ENCODE measurements at places on chromosomes 13 and 19.
A peak's percentile ranks its signal among the peaks of the same experiment; 100 is the strongest.

DNA sequence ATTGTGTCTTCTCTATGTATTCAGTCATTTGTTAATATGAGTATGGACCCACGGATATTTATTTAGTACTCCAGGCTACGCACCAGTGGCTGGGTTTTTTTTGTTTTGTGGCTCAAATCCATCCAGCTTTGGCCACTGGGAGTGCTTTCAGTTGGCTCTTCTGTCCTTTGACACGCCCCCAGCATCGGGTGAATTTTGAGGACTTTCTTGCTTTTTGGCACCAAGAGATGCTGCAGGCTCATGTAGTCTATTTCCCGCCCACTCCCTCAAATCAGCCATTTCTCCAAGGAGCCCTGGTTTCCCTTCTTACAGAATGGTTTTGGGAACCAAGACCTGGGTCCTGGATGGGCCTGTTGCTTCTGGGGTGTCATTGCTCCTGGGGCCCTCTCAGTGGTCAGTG lies 55.8 kb downstream of the SMARCA4 start:
- no peak for DNase-seq

DNA sequence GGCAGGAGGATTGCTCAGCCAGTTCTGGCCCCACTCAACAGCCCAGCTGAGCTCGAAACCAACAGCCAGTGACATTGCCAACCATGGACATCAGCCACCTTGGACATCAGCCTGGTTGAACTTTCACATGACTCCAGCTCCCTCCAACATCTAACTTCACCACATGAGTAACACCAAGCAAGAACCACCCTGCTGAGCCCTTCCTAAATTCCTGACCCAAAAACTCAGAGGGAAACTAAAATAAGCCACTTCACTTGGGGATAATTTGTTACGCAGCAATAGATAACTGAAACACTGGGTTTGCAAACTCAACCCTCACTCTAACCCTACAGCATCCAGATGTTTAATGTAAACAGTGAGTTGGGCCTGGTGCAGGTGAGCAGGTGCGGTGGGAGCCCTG lies 10.7 kb upstream of the LRFN3 start:
- no peak for DNase-seq

- no peak for DNase-seq
Measured at GRCh38 chr19:35049456-35049855, 7.9 kb downstream of the HPN start.

GRCh38 chr19:9566729-9567128 lies 17.6 kb downstream of the ZNF121 start:
- no peak for DNase-seq

GRCh38 chr13:38180126-38180525 lies 169.5 kb upstream of the UFM1 start:
- peak; percentile 1 for DNase-seq

DNA sequence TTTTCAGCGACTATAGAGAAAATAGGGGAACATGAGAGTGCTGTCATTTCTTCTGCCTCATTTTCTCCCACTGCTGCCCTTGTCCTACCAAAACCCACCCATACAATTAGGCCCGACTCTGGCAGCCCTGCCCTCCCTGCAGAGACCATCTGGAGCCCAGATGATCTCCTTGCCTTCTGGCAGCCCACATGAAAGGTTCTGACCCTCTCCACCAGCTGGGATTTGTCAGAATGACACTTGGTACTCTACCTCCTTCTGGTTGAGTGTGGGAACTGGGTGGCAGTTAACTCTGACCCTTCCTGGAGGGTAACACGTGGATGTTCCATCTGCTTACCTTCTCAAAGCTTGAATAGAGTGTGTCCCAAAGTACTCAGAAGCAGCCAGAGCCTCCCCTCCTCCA lies 21.0 kb upstream of the SIAH3 start:
- DNase-seq: no peak

GRCh38 chr13:28355822-28356371 lies 139.0 kb downstream of the FLT1 start:
- peak; percentile 96 for DNase-seq

GRCh38 chr13:77980592-77980991 lies 62.0 kb upstream of the EDNRB start:
- DNase-seq: peak; percentile 69

DNA sequence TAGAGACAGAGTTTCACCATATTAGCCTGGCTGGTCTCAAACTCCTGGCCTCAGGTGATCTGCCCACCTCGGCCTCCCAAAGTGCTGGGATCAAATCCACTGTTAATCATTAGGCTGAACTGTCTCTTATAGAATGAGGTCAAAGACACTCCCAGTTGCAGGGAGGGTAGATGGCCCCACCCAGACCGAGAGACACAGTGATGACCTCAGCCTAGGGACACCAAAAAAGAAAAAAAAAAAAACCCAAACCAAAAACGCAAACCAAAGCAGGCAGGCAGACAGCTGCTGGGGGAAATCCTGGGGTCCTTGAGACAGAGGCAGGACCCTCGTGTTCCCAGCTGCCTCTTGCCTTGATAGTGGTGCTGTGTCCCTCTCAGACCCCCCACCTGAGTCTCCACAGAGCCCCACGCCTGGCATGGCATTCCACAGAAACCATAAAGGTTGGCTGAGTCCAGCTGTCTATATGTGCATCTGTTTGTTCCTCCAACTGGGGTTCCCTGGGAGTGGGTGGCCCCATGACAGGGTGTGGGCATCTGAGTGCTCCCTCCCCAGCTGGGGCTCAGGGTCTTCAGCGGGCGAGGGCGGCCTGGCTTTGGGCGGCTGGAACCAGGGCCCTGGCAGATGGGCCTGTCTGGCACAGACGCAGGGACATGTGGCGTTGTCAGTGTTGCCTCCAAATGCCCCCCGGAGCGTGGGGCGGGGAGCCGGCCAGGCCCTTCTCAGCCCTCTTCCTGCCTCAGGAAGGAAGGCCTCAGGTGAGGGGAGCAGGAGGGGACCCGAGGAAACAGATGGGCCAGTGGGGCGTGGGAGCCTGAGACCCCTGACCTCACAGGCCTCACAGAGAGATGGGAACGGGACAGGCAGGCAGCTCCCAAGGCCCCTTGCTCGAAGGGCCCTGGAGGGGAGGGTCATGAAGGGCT lies 5.2 kb downstream of the DAND5 start:
- DNase-seq: no peak

DNA sequence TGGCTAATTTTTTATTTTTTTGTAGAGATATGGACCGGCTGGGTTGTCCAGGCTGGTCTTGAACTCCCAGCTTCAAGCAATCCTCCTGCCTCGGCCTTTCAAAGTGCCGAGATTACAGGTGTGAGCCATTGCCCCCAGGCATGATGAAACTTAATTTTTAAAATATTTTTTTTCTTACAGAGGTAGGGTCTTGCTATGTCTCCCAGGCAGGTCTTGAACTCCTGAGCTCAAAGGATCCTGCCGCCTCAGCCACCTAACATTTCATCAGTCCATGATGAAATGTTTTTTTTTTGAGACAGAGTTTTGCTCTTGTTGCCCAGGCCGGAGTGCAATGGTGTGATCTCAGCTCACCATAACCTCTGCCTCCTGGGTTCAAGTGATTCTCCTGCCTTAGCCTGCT lies 12.4 kb downstream of the C19orf44 start:
- DNase-seq: no peak

DNA sequence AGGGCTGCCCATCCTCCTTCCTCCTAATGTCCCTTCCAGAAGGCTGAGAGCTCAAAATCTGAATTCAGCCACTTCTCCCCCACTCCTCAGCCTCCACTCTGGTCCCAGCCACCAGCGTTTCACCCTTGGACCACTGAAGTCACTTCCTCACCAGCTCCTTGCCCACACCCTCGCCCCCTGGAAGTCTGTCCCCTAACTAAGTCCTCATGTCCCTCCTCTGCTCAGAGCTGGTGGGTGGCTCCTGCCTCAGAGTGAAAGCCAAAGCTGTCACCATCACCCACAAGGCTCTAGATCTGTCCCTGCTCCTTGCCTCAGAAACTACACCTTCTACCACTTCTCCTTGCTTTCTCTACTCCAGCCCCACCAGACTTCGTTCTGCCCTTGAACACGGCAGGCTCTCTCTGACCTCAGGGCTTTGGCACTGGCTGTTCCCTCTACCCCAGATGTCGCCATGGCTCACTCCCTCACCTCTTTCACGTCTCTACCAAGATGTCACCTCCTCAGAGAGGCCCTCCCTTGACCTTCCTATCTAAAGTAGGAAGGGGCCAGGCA lies 1.7 kb downstream of the ERCC1 start:
- DNase-seq: no peak

- no peak for DNase-seq
Measured at GRCh38 chr19:29502581-29502850, 23.3 kb upstream of the VSTM2B start.

All from amniotic epithelial cell (primary cell).